ENCODE measurements at places on chromosomes 7 and 10. TPM values are rescaled to one million over a fixed set of nuclear protein-coding genes. Genes with fewer than 3 reads are reported as not detected.

Gene C10orf88
- total RNA-seq, result 1.9 TPM

Gene NOC3L
- 5.5 TPM for total RNA-seq

Gene TACC2
- total RNA-seq, result 21.5 TPM

Gene PRLHR
- not detected for total RNA-seq

Gene HOXA3
- total RNA-seq, result 0.30 TPM

Gene TET1
- total RNA-seq, result 0.81 TPM

Gene VDAC2
- total RNA-seq, result 47.8 TPM

Gene PNLIP
- 3.1 TPM for total RNA-seq

Gene C10orf67
- total RNA-seq, result not detected

Gene PNLIPRP1
- total RNA-seq, result 2.5 TPM

Gene KCP
- 0.15 TPM for total RNA-seq

Gene KLHL7
- 8.6 TPM for total RNA-seq

Gene VSTM2A
- not detected for total RNA-seq

Gene GPR158
- not detected for total RNA-seq

Gene C10orf120
- not detected for total RNA-seq

Gene EN2
- not detected for total RNA-seq

Gene PDE6C
- total RNA-seq, result not detected

Gene ICA1
- 1.9 TPM for total RNA-seq

Gene LLCFC1
- not detected for total RNA-seq

Gene GOLGA7B
- total RNA-seq, result 0.53 TPM

Gene CALHM3
- total RNA-seq, result not detected

Gene CLDN3
- 28.9 TPM for total RNA-seq
